ENCODE measurements at places on chromosomes 1 and 21.

DNA sequence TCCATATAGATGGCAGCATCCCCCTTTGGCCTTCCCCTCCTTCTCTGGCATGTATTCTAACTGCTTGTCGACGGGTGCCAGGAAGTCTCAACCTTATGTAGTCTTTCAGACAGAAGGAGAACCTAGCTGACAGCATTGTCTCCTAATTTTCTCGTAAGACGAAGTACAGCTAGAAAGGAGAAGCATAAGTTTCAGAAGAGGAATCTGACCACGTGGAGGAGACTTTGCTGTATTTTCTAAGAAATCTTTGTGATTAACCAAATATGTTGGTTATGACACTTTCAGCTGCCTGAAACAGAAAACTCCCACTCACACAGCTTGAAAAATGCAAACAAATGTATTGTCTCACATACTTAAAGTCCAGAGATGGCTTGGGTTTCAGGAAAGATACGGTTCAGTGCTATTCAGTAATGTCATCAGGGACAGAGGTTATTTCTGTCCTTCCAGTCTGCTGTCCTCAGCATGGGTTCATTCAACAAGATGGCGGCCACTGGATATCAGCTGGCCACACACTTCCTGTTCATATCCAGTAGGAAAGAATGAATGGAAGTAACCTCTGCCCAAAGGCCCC, 109.5 kb upstream of the ZNF648 start:
- DNase-seq = no peak

DNA sequence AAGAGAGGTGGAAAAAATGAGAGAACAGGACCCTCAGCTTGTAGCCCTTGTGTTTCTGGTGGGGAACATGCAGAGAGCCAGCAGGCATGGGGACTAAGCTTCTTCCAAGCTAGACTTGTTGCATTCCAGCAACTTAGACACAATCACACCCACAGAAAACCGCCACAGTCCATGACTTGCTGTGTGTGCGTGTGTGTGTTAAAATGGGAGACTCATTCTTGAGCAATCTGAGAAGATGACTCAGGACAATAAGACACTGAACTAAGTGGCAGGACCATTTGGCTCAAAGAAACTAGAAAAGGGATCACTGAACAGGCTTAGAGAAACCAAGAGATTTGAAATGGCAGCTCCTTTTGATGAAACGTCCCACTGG, 78.0 kb downstream of the HLX start:
- no peak for DNase-seq

- DNase-seq = peak; percentile 15
Observed at GRCh38 chr1:21937372-21938121, 437 bp upstream of the HSPG2 start.

- DNase-seq = no peak
Observed at GRCh38 chr1:87077959-87078639, 163.7 kb downstream of the HS2ST1 start.

- DNase-seq = no peak
Observed at GRCh38 chr1:2422523-2422922, 10.2 kb upstream of the PEX10 start.

GRCh38 chr1:186568221-186568620, 107.3 kb upstream of the PDC start:
- DNase-seq = no peak

GRCh38 chr21:18368205-18368604, 35.4 kb downstream of the TMPRSS15 start:
- DNase-seq = no peak

DNA sequence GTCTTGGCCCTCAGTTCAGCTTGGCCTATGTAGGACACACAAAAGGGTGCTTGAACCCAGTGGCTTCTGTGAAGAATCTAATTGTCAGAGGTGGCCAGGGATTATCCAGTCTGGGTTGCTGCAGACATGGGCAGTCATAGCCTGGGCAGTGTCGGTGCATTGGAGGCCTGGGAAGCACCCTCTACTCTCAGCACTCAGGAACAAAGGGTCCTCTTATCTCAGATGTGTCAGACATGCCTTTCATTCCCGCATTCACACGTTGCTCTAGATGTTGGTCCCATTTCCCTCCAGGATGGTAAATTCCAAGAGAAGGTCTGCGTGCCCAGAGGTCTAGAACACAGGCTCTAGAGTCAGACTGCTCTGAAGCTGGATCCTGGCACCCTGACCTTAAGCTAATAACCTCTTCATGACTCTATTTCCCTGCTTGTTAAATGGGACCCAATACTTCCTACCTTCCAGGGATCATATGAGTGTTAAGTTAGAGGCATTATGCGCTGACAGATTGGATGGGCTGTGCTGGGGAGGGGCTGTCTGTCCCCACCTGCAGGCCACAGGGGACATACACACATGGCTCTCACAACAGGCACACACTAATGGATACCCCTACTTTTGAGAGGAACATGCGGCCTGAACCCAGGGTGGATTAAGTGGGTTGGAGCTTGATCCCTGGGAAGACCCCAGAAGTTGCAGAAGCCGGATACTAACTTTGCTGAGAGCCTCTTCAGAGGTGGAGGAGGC, 16.5 kb upstream of the EDN2 start:
- no peak for DNase-seq

- DNase-seq = no peak
Observed at GRCh38 chr1:205275916-205276688, 45.4 kb downstream of the NUAK2 start.

- no peak for DNase-seq
Observed at GRCh38 chr1:101025283-101025656, 314 bp downstream of the DPH5 start.

DNA sequence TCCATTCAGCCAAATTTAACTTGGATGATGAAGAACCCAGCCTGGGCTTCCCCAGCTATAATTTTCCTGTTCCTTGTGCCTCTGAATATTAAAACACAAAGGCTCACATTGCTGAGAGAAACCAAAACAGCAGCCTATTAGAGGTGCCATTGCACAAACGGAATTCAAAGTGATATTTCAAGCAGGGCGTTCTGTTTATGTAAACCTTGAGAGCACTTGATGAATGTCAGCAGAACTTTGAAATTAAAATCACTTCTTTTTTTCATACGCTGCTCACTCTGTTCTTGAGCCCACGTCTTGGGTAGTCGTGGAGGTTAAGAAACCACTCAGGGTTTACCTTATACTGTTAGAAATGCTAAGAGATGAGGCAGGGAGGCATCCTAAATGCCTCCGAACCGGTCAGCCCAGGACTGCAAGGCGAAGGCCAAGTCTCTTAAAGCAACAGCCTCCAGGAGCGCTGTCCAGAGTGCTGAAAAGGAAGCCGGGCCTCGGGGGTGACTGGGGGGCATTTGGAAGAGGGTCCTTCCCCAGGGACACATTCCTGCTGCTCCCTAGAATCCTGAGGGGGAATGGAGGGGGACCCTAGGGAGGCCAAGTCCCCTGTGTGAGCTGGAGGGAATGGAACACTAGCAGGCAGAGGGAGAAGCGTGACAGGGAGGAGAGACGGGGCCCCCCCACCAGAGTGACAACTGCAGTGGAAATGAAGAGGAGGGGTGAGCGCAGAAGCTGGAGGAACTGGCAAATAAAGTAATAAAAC, 154.8 kb upstream of the VAMP3 start:
- DNase-seq = no peak

GRCh38 chr1:180057883-180058396, 96.7 kb upstream of the QSOX1 start:
- no peak for DNase-seq

DNA sequence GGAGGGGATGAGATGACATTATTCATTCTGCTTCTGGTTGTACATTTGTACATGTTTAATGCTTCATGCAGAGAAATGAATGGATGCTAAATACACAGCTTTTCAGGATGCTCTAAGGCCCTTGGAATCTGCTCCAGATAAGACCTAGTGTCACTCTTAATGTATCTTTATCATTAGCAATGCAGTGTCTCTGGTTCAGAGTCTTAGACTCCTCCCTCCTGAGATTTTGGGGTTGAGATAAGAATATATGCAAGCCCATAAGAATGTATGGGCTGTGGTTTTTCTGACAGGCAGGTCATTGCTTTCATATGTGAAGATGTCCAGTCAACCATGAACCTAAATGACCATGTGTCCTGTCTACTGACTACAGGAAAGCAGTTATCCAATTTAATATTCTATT, 415.5 kb downstream of the RPS6KC1 start:
- no peak for DNase-seq

DNA sequence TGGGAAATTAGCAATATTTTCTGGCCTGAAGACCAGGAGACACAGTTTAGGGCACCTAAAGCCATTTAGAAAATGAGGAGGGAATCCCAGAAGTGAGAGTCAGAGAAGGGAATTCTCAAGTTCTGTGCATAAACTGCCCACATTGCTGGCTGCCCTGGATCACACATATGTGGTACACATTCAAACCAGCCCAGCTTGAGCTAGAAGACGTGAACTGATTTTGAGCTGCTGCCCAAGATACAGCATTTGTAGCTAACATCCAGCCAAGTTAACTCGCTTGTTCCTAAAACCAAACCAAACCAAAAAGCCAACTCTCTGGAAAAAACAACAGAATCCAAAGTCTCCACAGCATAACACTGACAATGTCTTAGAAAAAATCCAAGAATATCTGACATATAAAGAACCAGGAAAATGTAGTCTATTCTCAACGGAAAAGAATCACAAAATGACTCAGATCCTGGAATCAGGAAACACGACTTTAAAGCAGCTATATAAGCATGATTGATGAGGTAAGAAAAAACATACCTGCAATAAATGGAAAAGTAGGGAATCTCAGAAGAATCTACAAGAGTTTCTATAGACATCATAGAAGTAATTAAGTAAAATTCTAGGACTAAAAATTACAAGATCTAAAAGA, 18.2 kb upstream of the QSOX1 start:
- DNase-seq = no peak

DNA sequence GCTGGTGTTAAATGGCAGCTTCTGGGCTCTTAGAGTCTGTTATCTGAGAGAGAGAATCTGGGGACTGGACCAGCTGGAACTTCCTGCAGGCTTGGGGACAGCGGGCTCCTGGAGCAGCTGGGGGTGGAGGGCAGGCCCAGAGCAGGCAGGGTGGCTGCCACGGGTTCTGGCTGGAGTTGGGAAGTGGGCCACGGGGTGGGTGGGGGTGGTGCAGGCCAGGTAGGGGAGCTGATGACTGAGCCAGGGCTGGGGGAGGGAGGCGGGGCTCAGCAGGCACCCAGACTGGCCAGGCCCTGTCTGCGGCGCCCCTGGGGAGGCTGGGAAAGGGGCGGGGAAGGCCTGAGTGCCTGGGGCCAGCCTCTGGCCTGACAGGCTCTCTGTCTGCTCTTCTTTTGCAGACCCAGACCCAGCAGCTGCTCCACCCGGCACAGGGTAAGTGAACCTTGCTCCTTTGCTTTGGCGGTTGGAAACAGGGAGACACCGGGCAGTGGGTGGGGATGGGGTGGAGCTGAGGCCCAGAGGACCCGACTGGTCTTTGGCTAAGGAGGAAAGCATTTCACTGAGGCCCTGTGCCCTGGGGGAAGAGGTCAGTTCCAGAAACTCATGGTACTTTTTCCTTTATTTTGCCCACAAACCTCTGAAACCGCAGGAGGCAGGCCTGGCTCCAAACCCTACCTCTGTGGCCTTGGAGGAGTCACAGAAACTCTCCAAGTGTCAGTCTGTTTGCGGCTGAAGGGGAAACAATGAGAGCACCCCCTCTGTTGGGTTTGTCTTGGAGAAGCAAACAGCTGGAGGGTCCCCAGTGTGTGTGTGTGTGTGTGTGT, 48.8 kb downstream of the ARHGEF10L start:
- DNase-seq = peak; percentile 10

DNA sequence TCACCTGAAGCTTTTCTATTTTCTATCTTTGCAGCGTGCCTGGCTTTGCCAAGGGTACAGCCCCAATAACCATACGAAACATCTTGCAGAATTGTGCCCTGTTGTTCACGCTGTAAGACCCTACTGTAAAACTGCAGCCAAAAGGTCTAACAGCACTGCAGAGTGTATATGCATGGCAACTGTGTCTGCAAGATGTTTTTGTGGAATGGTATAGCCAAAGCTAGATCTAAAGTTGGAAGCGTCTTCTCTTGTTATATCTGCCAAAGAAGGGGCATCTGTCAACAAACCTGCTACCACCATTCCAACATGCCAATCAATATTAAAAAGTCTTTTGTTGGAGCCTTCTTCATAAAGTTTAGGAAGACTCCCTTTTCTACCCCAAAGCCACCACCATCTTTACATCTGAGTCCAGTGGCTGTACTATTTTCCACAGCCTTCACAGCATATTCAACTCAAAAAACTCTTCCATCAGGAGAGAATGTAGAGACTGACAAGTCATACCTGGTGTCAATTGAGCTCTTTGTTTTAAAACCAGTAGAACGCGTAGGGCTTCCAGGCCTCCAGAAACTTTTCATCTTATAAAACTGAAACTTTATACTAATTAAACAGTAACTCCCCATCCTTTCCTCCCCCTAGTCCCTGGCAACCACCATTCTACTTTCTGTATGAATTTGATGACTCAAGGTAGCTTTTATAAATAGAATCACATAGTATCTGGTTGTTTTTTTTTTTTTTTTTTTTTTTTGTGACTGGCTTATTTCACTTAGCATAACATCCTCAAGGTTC, 40.0 kb downstream of the ZSCAN20 start:
- DNase-seq = no peak

DNA sequence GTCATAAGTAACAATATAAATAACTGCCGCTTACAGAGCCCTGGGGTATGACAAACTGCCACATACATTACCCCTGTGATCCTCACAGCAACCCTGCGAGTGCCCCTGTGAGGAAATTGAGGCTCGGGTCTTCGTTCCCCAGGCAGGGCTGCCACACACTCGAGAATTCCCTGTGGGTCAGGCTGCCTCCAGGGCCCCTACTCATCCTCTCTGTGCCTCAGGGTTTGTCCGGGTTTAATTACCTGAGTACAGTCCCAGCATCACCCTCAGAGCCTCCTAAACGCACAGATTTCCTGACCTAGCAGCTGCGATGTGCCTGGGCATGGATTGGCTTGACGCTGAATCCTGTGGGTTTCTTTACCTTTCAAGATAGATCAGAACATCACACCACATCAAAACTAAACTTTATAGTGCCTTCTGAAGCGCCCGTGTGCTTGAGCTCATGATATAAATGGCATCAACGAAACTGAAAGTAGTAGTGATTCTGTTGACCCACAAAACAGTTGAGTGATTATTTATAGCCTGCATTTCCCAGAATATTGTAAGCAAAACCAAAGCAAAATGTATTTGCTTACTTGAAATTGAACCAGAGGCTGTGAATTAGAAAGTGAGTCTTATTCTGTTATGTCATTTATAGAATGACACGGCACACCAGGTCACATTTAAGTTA, 14.0 kb downstream of the SLC37A1 start:
- peak; percentile 25 for DNase-seq

GRCh38 chr1:63575340-63575826, 17.8 kb upstream of the PGM1 start:
- DNase-seq = no peak

DNA sequence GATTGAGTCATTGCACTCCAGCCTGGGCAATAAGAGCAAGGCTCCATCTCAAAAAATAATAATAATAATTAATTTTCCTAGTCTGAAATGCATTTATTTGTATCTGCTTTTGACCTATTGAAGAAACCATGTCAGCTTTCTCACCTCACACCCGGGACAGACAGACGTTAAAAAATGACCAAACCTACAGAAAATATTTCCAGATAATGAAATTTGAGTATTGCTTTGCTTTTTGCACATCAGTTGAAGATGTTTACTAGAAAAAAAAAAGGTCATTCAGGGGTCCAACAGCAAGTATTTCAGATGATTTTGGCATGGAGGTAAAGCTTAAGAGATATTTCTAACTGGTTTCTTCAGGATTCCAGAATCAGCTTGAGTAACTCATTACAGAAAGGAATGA, at the start of gene OR6K6:
Gene OR6K6 (plus strand): TSS at position 301 of the 400 bp plus-strand sequence. CDS start 168 bp downstream, outside the sequence.
- DNase-seq = no peak

Measured in DMS153 (cell line).